ENCODE measurements at places on chromosomes 7 and 10. TPM values are rescaled to one million over a fixed set of nuclear protein-coding genes. Genes with fewer than 3 reads are reported as not detected.

GRCh38 chr7:121020249-121020988 lies 31.9 kb downstream of the CPED1 start:
- no peak for DNase-seq

GRCh38 chr7:112938863-112939573 lies 147.6 kb downstream of the GPR85 start:
- DNase-seq, result peak; percentile 73

DNA sequence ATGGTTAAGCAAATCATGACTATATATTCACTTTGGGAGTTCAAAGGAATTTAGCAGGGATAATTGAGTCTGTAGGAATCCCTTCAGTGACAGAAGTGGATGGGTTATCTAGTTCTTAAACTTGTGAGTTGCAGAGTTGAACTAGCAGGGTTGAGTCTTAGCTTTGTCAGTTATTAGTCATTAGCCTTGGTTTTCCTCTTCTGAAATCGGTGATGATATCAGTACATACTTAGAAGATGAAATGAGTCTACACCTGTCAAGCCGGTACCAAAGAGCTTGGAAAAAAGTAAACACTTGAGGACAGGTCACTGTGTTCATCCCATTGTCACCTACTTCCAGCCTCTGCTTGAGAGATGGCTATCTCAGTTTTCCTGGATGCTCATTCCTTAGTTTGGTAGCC lies 73.5 kb downstream of the BUB3 start:
- no peak for DNase-seq

GRCh38 chr10:33388785-33389184 lies 54.3 kb upstream of the NRP1 start:
- no peak for DNase-seq

GRCh38 chr10:102712843-102713538 lies 1.2 kb downstream of the ARL3 start:
- DNase-seq, result no peak

GRCh38 chr7:18191862-18192625 lies 164.4 kb upstream of the PRPS1L1 start:
- no peak for DNase-seq

- DNase-seq, result no peak
Measured at GRCh38 chr7:130853503-130854279, 119.7 kb upstream of the KLF14 start.

GRCh38 chr10:24303522-24304310 lies 94.8 kb downstream of the KIAA1217 start:
- DNase-seq, result no peak

DNA sequence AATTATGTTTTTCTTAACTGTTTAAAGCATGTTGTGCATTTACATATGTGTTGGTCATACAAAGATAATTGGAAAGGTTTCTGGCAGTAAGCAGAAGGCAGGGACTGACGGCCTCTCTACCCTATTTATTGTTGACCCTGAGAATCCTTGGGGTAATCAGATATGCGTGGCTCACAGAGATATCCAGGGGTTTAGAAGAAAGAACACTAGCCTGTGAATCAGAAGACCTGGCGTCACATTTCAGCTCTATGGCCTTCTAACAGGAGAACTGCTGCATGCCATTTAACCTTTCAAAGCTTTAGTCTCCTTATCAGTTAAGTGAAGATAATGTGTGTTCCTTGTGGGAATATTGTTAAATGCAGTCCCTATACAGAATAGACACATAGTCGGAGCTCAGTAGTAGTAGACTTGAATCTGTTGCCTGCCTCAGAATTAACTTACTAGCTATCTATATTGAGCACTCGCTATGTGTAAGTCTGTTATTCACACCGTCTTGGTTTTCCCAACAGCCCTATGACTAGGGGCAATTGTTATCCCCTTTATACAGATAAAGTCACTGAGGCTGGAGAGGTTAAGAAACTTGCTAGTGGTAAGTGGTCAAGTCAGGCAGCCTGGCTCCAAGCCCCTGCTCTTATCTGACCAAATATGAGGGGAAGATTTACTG lies 129.6 kb upstream of the ANKRD1 start:
- DNase-seq, result no peak

DNA sequence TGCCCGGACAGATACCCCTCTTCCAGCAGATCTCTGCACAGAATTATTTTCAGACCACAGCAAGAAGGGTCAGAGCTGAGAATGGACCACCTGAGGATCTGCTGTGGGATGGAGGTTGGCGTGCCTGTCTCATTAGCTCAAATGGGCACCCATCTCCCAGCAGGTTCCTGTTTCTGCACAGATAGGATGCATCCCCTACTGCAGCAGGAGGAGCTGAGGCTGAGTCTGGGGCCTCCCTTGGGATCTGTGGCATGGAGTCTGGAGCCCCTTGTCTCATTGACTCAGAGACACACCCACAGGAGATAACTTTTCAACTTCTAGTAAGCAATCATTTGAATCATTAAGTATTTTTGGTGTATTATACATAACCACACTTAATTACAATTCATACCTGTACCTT lies 212.7 kb downstream of the ADK start:
- no peak for DNase-seq

DNA sequence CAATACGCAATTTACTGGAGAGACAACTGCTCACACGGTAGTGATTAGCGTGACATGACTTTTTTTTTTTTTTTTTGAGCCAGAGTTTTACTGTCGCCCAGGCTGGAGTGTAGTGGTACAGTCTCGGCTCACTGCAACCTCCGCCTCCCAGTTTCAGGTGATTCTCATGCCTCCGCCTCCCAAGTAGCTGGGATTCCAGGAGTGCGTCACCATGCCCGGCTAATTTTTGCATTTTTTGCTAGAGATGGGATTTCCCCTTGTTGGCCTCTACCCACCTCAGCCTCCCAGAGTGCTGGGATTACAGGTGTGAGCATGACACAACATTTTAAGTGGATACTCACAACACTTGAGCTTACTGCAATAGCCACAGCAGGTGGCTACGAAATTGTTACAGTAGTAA lies 11.9 kb downstream of the ARL4A start:
- no peak for DNase-seq

GRCh38 chr10:123556736-123557135 lies 109.4 kb upstream of the GPR26 start:
- DNase-seq, result no peak

DNA sequence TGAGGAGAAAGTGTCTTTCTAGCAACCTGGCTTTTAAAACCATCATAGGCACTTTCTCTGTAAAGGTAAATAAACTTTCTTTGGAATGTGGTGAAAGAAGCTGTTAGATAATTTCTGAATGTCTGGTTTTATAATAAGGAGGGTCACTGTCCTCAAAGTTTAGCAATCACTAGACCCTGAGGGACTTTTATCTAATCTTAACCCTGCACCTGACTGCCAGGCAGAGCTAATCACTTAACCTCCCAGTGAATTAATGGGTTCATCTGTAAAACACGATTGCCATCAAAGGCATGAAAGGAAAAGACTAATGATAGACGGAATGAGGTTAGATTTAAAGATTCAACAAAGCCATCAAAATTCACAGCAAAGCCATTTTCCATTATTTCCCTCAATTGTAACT lies 553.8 kb downstream of the GRM8 start:
- DNase-seq, result no peak

- no peak for DNase-seq
Measured at GRCh38 chr10:96708456-96708855, 11.9 kb downstream of the PIK3AP1 start.

- peak; percentile 73 for DNase-seq
Measured at GRCh38 chr7:2100278-2101208, 132.2 kb downstream of the MAD1L1 start.

- DNase-seq, result no peak
Measured at GRCh38 chr10:86815035-86815617, 58.7 kb downstream of the BMPR1A start.

DNA sequence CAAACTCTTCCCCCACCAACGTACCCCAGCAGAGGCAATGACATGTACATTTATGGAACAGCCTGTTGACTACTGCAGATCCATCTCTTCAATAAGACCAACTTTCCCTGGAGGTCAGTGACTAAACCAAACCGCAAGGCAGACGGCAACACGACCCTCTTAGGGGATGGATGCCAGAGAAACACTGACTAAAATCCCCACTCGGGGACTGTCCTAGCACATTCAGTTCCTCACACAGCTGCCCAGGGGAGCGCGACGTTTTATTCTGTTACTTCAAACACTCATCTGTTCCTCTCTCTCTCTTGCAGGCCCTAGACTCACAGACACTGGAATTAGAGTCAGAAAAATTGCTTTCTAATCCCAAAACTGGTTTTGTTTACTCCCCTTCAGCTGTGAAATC lies 146.5 kb upstream of the PRSS1 start:
- DNase-seq, result no peak

DNA sequence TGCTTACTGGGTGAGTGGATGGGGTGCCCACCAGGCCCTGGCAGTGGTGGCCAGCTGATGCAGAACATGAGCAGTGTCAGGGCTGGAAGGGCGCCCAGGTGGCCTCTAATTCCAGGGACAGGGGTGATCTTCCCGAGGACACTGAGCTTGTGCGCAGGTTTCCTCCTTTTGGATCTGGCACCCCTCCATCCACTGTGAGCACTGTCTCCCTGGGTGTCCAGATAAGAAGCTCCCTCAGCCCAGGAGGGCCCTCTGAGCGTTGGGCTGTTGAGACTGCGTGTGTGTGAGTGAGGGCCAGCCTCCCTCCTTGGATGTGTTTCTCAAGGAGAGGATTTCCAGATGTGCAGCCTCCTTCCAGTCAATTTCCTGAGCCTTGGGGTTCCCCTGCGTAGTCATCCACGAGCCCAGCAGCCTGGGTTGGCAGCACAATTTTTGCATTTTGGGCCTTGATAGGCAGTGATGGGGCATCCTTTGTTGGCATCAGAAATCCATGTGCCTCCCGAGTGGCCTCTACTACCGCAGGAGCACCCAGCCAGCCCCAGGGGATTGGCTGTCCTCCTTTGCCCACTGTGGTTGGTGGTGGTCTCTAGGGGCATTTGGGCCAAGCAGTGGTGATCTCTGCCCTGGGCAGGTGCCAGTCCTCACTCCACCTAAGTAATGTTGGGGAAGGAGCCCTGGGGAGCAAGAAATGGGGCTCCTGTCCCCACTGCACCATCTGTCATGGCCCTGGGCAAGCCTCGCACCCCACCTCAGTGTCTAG lies 20.9 kb upstream of the BTBD16 start:
- DNase-seq, result no peak

- DNase-seq, result no peak
Measured at GRCh38 chr7:122290476-122290875, 14.1 kb downstream of the FEZF1 start.

DNA sequence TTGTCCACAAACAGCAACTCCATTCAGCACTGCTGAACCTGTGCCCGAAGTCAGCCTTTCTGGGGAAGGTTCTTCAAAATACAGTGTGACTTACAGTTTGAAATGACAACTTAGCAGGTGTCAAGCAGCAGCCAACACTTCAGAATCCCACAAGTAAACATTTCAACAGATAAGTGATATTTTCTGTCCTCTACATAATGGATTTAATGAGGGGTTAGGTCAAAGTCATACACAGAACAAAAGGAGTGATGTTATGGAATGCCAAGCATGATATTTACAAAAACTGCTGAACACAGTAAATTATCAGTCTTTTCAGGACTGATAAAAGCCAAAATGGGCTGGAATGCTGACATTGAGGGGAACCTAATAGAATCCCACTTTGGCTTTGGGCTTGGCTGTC lies 77.6 kb upstream of the JAZF1 start:
- DNase-seq, result no peak

- DNase-seq, result no peak
Measured at GRCh38 chr7:142927085-142927745, 6.3 kb downstream of the TRPV5 start.

DNA sequence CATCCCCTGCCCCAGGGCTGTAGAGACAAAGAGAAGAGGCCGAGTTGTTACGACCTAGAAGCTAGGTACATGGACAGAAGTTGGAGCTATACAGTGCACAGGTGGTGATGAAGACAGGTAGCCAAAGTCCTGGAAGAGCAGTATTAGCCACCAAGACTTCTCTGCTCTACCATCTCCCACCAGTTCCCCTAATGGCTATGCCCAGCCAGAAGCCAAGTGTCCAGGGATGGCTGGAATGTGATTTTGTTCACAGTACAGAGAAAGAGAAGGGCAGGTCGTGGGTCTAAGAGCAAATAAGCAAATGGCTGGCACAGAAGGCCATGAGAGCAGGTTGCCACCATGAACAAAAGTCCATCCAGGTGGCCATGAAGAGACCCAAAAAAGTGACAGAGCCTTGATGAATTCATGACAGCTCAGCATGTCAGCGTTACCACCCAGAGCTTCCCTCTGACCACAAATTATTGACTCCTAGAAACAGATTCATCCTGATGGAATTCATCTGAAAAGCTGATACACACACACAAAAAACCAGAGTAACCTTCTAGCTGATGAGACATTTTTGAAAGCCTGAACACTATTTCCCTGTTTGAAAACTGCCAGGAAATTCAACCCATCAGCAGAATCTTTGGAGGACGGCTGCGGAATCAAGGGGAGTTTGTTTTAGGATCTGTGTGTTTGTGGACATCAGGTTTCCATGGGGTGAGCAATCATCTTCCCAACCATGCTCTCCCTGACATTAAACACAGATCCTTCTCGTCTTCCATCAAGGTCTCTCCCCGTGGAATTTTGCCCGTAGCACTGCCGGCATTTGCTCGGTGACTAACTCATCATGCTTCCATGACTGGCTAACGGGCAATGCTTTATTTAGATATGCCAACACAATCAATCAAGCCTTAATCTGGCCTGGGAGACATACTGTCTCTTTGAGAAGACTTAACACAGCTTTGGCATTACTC lies 906.7 kb upstream of the AUTS2 start:
- no peak for DNase-seq

DNA sequence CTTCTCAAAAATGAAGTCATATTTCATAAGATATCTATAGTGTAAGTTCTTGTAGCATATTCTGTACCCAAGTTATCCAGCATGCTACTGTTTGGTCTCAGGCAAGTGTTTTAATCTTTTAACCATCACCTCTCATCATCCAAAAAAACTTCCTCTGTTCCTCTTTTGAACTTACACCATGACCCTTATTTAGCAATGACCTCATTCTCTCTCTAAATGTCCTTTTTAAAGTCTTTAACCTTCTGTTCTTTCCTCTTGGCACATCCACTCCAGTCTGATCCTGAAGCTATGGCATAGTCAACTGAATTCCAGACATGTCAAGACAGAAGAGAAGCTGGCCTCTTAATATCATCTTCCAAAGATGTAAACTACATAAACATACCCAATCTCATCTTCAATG lies 26.2 kb downstream of the PPP3CB start:
- no peak for DNase-seq

TRPV5 gene
- not detected for total RNA-seq

AHR gene
- total RNA-seq, result 32.1 TPM

AGBL3 gene
- 2.7 TPM for total RNA-seq

CHAT gene
- not detected for total RNA-seq

ACTR3C gene
- total RNA-seq, result 2.6 TPM

ACBD5 gene
- total RNA-seq, result 17.0 TPM

SMKR1 gene
- 3.6 TPM for total RNA-seq

HTR7 gene
- total RNA-seq, result not detected

ATG9B gene
- 14.0 TPM for total RNA-seq

TLX1 gene
- not detected for total RNA-seq

BMPER gene
- total RNA-seq, result not detected

DNAJC1 gene
- 23.7 TPM for total RNA-seq

TMEM236 gene
- 0.11 TPM for total RNA-seq

PRR15 gene
- not detected for total RNA-seq

PRLHR gene
- not detected for total RNA-seq

Data from activated CD8-positive, alpha-beta T cell treated with anti-CD3 and anti-CD28 coated beads for 36 hours (primary cell).